ENCODE measurements at places on chromosomes 7 and 10.
A peak's percentile ranks its signal among the peaks of the same experiment; 100 is the strongest.

DNA sequence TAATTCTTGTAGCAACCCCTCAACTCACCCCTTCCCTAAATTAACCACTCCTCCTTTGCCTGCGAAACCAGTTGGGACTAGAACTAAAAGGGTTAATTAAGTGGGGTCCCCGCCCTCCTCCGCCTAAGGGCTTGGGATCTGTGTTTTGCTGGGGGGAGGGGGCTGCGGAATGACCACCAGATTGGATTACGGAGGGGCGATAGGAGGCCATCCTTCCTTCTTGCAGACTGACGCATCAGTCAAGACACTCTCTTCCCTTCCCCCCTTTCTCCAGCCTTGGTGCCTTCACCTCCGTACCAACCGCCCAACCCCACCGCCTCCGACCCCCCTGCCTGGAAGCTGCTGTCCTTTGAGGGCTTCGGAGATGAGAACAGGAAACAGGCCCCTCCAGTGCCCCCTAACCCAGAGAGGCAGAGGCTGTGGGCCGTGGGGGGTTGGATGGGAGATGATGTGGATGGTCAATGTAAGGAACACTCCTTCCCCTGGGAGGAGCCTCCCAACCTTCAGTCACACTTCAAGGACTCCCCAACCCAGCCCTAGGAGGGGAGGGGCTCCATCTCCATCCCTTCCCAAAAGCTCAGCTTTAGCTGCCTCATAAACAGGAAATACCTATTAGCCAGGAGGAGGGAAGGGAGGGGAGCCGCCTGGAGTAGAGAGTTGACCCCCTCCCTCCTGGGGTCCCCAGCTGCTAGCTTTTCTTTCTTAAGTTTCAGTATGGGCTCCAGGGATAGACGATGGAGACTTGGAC is 997 bp upstream of the LDB1 start:
- DNase-seq, result peak; percentile 59

- DNase-seq, result no peak
Observed at GRCh38 chr7:49279891-49280290, 355.5 kb downstream of the CDC14C start.

DNA sequence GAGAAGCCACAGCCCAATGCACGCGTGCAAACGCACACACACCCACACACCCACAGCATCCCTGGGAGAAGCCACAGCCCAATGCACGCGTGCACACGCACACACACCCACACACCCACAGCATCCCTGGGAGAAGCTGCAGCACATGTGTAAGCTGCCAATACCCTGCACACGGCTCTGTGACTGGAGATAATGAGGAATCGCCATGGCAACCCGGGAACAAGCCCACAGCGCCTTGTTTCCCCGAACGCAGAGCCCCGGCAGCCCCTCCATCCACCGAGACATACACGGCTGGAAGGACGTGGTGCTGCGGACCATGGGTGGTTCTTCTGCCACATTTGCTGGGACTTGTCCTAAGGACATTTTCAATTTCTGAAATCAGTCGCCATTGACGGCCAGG is 221.3 kb downstream of the PTPRN2 start:
- DNase-seq, result no peak

DNA sequence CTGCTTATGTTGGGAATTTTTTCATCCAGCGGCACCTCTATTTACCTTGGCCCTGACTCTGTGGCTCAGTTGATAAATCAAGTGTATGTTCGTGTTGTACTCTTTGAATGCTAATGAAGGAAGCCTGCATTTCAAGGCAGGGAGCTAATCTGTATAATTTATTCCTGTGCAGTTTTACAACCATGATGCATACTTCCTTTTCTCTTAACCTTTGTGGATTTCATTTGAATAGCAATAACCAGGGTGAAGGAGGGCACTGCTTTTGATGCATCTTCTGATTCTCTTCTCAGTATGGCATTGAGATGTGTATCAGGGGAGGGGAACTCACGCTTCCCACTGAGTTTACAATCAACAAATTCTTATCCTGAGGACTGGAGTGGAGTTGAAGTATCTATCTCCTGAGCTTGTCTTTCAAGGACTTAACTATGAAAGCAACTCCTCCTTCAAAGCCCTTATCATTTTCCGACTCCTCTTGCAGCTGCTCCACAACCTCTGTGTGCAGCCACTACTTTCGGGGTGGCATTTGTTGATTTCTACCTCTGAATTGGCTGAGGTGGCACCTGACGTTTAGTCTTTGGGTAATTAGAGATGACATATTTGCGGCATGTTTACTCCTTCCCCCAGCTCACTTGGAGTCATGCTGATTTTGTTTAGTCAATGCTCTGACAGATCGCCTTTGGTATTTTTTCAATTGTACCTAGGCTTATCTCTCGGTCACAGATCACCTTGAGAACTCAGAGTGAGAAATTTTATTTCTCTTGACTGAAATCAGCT is 275.2 kb downstream of the PHTF2 start:
- DNase-seq, result no peak

GRCh38 chr10:129771024-129771423 is 193.1 kb downstream of the EBF3 start:
- DNase-seq, result no peak

DNA sequence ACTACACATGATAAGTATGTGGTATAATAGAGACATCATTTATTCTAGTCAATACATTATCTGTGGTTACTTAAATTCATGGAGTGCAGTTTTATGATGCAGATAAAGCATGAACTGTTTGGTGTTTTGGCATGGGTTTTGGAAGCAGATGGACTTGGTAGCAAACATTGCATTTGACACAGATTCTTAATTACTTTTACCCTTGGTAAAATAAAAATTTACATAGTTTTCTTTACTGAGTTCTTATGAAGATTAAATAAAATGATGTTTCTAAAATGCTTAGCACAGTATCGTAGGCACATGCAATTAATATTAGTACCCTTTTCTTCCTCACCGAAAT is 92.0 kb downstream of the ABCA13 start:
- DNase-seq, result no peak

GRCh38 chr10:13853854-13854253 is 267.1 kb downstream of the PRPF18 start:
- no peak for DNase-seq

- no peak for DNase-seq
Observed at GRCh38 chr7:44238116-44238695, 37.4 kb downstream of the YKT6 start.

- no peak for DNase-seq
Observed at GRCh38 chr10:87092376-87092860, 2.2 kb downstream of the GLUD1 start.

GRCh38 chr7:96546426-96546825 is 163.2 kb downstream of the SEM1 start:
- DNase-seq, result no peak

Data from NCI-H226 (cell line).